HepG2 (cell line): ENCODE measurements at places on chromosomes 2 and 18. TPM values are rescaled to one million over a fixed set of nuclear protein-coding genes. Genes with fewer than 3 reads are reported as not detected.
A peak's percentile ranks its signal among the peaks of the same experiment; 100 is the strongest.

Gene LGALSL
- total RNA-seq: 15.4 and 22.6 TPM in 2 replicates

Gene CRACDL
- total RNA-seq: 0.15 TPM in 1 of 2 replicates, not detected in the other

Gene HADHA
- total RNA-seq: 270 and 385 TPM in 2 replicates

DNA sequence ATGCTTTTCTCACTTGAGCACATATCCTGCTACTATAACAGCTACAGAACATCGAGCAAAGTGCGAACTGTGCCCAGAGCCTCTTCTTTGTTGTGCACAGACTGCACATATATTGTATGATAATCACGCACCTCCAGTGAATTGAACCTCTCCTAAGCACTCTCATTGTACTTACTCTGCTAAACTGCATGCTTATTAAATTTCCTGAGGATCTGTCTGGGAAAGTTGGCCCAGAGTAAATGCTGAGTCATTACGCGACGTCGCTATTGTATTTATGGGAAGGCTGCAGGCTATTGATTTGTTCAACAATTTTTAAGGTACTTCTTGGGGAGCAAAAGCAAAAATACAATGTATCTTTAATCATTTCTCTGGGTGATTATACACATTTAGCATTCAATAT, 399.6 kb upstream of the DSEL start:
- H3K27me3 ChIP-seq: no peaks in the 10 kb centered on the region
- no peaks in the 10 kb centered on the region for H3K36me3 ChIP-seq
- H3K4me1 ChIP-seq: no peaks in the 10 kb centered on the region

GRCh38 chr2:55500025-55500424, 19.5 kb upstream of the CFAP36 start:
- H3K27me3 ChIP-seq: no peaks in the 10 kb centered on the region
- peak; percentile 13 for DNase-seq
- H3K4me3 ChIP-seq: no peak overlapping the region

Gene PTPN18
- 10.8 and 14.8 TPM in 2 replicates for total RNA-seq

DNA sequence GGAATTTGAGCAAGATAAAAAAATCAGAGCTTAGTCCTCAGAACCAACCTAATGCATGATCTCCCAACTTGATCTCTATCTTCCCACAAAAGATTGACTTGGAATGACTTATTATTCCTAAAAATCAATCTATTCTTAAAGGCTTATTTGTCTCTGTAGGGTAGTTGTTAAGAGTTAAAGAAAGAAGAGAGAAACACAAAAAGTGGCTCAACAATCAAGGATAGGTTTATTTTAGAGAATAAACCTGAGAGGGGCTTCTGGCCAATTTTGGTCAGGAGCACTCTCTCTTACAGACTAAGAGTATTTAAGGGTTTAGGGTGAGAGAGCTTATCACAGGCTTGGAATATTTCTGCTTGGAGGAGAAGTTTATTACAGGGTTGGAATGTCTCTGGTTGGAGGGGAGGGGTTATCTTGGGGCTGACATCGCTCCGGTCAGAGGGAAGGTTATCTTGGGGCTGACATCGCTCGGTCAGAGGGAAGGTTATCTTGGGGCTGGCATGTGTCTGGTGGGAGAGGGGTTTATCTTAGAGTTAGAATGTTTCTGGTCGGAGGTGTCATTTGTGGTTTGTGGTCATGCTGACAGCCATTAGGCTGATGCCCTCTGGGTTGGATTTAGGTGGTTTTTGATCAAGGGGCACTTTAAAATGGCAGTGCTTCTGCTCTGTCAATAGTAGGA, 2.4 kb upstream of the MFF start:
- no peak overlapping the region for H3K4me3 ChIP-seq
- H3K27ac ChIP-seq: no peak overlapping the region
- DNase-seq: no peak
- peaks cover 35% of the 10 kb centered on the region for H3K4me1 ChIP-seq

Gene EGR4
- not detected in 2 replicates for total RNA-seq

DNA sequence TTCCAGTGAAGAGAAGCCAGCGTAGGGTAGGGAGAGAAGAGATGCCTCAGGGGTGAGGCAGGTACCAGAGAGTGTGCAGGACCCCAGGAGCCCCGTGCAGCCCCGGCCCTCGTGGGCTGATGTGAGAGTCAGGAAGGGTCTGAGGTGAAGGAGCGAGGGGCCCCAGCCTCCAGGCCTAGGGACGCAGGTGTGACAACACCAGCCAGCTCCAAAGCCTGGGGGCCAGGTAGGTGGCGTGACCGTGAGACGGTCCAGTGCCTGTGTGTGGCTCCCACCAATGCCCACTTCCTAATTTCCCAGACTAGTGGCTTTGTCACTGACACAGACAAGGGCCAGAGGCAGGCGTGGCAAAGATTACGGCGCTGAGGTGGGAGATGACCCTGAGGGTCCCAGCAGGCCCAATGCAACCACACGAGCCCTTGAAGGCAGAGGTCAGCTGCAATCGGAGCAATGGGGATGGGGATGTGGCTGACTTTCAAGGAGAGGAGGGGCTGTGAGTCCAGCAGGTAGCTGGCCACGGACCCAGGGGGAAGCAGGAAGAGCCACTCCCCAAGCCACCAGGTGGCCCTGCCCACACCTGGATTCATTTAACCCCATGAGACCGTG, 86.0 kb upstream of the SNTG2 start:
- H3K4me3 ChIP-seq: no peak overlapping the region
- H3K4me1 ChIP-seq: no peaks in the 10 kb centered on the region
- no peaks in the 10 kb centered on the region for H3K27me3 ChIP-seq
- DNase-seq: no peak
- H3K27ac ChIP-seq: no peak overlapping the region

Gene MRPL44
- 78.0 and 101 TPM in 2 replicates for total RNA-seq

Gene RFX8
- not detected in 2 replicates for total RNA-seq

Gene SLC16A14
- total RNA-seq: not detected in 2 replicates

GRCh38 chr2:207463433-207463832, 66.3 kb upstream of the CREB1 start:
- no peaks in the 10 kb centered on the region for H3K27me3 ChIP-seq
- H3K27ac ChIP-seq: no peak overlapping the region
- no peaks in the 10 kb centered on the region for H3K36me3 ChIP-seq
- no peak for DNase-seq
- H3K4me1 ChIP-seq: no peaks in the 10 kb centered on the region
- H3K4me3 ChIP-seq: no peak overlapping the region

GRCh38 chr2:197159661-197160211, 150.8 kb downstream of the ANKRD44 start:
- H3K27ac ChIP-seq: no peak overlapping the region
- no peaks in the 10 kb centered on the region; the same call in 1 of the 2 replicates for H3K27me3 ChIP-seq
- peak; percentile 67 for DNase-seq
- no peak overlapping the region for H3K4me3 ChIP-seq
